ENCODE measurements at places on chromosomes 1 and 21.

DNA sequence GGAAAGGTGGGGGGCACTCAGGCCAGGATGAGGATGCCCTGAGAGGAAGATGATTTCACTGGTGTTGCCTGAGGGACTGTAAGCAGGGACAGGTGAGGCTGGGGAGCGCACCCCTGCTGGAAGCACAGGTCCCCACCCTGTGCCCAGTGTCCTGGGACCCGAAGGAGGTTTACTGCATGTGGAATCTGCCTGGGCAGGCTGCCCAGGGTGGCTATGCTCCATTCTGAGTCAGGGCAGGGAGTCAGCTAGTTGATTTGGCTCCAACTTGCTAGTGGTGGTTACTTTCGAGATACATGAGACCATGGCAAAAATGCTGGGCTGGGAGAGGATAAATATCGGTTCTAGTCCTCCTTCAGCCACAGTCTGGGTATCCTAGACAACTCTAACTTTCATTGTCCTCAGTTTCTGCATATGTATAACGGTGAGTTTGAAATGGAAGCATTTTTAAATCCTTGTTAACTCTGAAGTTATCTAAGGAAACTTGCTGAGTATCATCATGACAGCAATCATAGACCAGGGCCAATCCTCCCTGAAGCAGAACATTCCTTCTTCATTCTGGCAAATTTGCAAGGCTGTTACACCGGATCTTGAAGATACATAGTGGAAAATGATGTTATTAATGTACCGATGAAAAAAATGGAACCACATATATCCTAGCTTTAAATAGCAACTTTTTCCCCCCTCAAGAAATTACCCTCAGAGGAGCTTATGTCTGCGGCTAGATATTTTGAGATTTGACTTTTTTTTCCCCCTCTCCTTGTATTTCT lies 7.7 kb downstream of the TLR5 start:
- H3K27me3 ChIP-seq, result peaks cover 7% of the 10 kb centered on the region
- H3K4me3 ChIP-seq, result no peak overlapping the region
- H3K4me1 ChIP-seq, result peaks cover 11% of the 10 kb centered on the region
- H3K27ac ChIP-seq, result no peak overlapping the region

DNA sequence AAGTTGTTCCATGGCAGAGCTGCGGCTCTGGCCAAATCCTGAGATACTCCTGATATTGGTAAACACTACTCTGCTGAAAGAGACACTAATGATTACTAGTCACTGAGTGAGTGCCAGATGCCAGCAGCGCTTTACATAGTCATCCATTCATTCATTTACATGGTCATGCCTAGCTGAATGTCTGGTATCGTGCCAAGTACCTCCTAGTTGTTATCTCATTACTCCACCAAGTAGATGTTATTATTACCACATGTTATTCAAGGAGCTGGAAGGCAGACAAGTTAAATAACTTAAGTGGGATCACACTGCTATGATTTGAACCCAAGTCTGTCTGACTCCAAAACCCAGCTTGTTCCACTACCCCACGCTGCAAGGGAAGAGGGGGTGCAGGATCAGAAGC lies 4.7 kb downstream of the OLFML2B start:
- H3K36me3 ChIP-seq, result no peaks in the 10 kb centered on the region
- no peak for DNase-seq
- no peak overlapping the region for H3K4me3 ChIP-seq
- H3K27me3 ChIP-seq, result peaks cover 6% of the 10 kb centered on the region
- H3K4me1 ChIP-seq, result peaks cover 6% of the 10 kb centered on the region

DNA sequence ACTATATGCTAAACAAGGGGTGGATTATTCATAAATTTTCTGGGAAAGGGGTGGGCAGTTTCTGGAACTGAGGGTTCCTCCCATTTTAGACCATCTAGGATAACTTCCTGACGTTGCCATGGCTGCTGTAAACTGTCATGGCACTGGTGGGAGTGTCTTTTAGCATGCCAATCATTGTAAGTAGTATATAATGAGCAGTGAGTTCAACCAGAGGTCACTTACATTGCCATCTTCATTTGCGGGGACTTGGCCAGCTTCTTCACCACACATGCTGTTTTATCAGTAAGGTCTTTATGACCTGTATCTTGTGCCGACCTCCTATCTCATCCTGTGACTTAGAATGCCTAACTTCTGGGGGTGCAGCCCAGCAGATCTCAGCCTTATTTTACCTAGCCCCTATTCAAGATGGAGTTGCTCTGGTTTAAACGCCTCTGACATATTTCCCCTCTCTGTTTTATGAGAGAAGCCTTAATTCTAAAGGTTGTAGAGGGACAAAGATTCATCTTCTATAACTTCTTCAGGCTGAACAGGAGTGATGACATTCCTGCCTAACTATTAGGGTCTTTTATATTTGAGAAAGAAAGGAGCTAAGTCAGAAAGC lies 60.4 kb downstream of the DIP2A start:
- no peak for DNase-seq
- H3K27me3 ChIP-seq, result no peaks in the 10 kb centered on the region
- peaks cover 25% of the 10 kb centered on the region for H3K36me3 ChIP-seq
- no peak overlapping the region for H3K4me3 ChIP-seq
- H3K4me1 ChIP-seq, result peaks cover 8% of the 10 kb centered on the region

DNA sequence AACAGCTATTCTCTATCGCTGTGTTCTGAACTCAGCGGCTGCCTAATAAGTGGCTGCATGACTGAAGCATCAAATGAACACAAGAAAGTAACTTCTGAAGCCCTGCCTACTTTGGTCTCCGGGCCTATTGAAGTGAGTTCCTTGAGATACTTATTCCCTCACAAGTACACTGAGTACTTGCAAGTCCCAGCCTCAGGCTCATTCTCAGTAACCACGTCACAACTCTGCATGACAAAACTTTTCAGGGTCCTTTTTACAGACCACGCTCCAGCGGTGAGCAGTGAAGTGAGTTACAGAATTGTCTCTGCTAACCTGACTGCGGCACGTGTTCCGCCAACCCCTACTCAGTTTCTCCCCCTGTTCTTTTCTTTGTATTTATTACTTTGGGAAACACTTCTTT lies 1342.7 kb upstream of the ADGRL4 start:
- no peaks in the 10 kb centered on the region for H3K4me1 ChIP-seq
- DNase-seq, result no peak
- no peaks in the 10 kb centered on the region for H3K36me3 ChIP-seq
- no peaks in the 10 kb centered on the region for H3K27me3 ChIP-seq
- H3K4me3 ChIP-seq, result no peak overlapping the region
- H3K27ac ChIP-seq, result no peak overlapping the region

GRCh38 chr1:52296345-52296744 lies 69.7 kb downstream of the CC2D1B start:
- no peaks in the 10 kb centered on the region for H3K4me1 ChIP-seq
- peak; percentile 42 for DNase-seq
- no peaks in the 10 kb centered on the region for H3K27me3 ChIP-seq
- no peaks in the 10 kb centered on the region for H3K36me3 ChIP-seq

GRCh38 chr1:98051065-98051675 lies 130.3 kb upstream of the DPYD start:
- peaks cover 31% of the 10 kb centered on the region for H3K4me1 ChIP-seq
- H3K27ac ChIP-seq, result no peak overlapping the region
- H3K27me3 ChIP-seq, result peaks cover 49% of the 10 kb centered on the region
- no peaks in the 10 kb centered on the region for H3K36me3 ChIP-seq
- peak; percentile 69 for DNase-seq
- H3K4me3 ChIP-seq, result no peak overlapping the region

DNA sequence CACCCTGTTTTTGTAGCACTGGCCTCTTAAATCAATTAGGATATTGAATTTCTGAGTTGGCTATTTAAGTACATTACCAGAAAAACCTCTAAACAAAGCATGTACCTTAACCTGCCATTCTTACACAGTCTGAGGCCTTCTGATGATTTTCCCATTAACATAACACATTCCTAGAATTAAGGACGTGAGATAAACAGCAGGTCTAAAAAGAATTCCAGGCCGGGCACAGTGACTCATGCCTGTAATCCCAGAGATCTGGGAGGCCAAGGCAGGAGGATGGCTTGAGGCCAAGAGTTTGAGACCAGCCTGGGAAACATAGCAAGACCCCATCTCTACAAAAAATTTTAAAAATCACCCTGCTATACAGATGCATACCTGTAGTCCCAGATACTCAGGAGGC lies 18.0 kb upstream of the LRRC8D start:
- no peaks in the 10 kb centered on the region for H3K27me3 ChIP-seq
- H3K4me1 ChIP-seq, result peaks cover 3% of the 10 kb centered on the region
- DNase-seq, result no peak
- H3K4me3 ChIP-seq, result no peak overlapping the region

DNA sequence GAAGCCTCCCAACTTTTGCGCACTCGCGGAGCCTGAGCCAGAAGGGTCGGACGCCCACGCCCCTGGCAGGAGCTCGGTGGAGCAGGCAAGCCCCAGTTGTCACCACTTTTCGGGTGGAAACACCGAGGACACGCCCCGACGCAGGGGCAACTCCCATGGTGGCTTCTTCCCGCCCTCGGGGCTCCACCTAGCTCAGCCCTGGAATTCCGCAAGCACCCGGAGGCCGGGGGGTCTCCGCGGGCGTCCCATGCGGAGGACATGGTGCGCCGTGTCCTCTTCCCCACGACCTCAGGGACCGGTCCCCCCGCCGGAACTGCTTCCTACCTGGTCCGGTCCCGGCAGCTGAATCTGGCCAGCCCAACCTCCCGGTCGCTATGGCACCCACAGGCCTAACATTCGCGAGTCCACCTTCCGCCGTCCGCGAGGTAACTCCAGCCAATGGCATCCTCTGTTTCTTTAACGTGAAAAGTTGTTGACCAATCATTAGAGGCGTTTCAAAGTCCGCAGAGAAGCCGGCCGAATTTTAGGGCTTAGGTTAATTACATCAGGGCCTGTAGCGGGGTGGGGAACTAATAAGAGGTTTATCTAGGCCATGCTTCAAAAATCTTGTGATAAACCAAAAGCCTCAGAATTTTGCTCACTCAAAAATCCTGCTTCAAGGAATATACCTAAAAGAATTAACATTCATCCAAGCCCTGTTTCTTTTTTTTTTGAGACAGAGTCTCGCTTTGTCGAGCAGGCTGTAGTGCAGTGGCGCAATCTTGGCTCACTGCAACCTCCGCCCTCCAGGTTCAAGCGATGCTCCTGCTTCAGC lies at the start of gene STPG1:
Gene STPG1, minus strand, starts transcription at position 433 of the 814 bp plus-strand sequence. CDS start 12,394 bp downstream, outside the sequence.
- peak within 1 kb of the TSS; percentile 58 for H3K27ac ChIP-seq
- H3K36me3 ChIP-seq, result no peaks in the 10 kb centered on the region
- H3K4me1 ChIP-seq, result peaks cover 47% of the 10 kb centered on the region
- peak within 1 kb of the TSS; percentile 85 for H3K4me3 ChIP-seq
- no peaks in the 10 kb centered on the region for H3K27me3 ChIP-seq
- DNase-seq, result peak; percentile 56

- no peaks in the 10 kb centered on the region for H3K27me3 ChIP-seq
- no peaks in the 10 kb centered on the region for H3K4me1 ChIP-seq
- no peaks in the 10 kb centered on the region for H3K36me3 ChIP-seq
- H3K4me3 ChIP-seq, result no peak overlapping the region
These were observed 18.9 kb downstream of the TNNT2 start for GRCh38 chr1:201358596-201358995.

GRCh38 chr1:154895798-154896197 lies 25.7 kb upstream of the KCNN3 start:
- H3K4me1 ChIP-seq, result no peaks in the 10 kb centered on the region
- H3K27ac ChIP-seq, result no peak overlapping the region
- peaks cover 2% of the 10 kb centered on the region for H3K27me3 ChIP-seq
- DNase-seq, result no peak

GRCh38 chr1:20321573-20321972 lies 30.9 kb downstream of the VWA5B1 start:
- no peaks in the 10 kb centered on the region for H3K36me3 ChIP-seq
- H3K4me3 ChIP-seq, result peak overlapping the region; percentile 56
- H3K27me3 ChIP-seq, result no peaks in the 10 kb centered on the region
- DNase-seq, result no peak
